Endodermal cell (in vitro differentiated cells): ENCODE measurements at places on chromosomes 16 and 17.

DNA sequence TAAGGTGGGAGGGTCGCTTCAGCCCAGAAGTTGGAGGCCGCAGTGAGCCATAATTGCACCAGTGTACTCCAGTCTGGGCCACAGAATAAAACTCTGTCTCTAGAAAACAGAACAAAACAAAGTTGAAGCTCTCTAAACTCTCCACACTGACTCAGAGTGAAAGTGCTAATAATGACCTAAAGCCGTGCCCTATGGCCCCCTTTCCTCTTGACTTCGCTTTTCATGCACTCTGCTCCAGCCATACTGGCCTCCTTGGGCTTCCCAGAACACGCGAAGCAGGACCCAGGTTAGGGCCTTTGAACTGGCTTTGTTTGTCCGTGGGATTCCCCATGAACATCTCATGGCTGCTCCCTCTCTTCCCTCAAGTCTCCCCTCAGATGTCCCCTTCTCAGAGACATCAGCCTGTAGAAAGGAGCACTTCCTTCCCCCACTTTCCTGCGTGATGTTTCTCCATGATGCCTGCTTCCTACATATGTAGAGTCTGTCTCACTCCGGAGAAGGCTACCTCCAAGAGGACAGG is 18.6 kb upstream of the SPN start:
- no peak for DNase-seq

GRCh38 chr16:87723226-87723623 is 42.6 kb downstream of the KLHDC4 start:
- no peak for DNase-seq

DNA sequence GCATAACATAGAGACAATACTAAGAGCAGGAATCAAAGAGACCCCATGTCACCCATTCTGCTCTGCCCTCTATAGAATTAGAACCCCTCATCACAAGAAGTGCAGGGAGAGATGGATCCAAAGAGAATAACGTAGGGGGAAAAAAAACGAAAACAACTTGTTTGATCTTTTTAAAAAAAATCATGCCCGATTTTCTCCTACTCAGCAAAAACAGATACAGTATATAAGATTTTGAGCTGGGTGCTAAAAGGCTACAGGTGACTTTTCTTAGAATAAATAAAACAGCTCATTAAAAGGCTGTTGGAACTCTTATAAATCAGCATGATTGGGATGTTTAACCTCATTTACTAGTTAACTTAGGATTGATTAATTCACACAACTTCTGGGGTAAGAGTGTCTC is 17.4 kb downstream of the UBN1 start:
- DNase-seq: no peak

DNA sequence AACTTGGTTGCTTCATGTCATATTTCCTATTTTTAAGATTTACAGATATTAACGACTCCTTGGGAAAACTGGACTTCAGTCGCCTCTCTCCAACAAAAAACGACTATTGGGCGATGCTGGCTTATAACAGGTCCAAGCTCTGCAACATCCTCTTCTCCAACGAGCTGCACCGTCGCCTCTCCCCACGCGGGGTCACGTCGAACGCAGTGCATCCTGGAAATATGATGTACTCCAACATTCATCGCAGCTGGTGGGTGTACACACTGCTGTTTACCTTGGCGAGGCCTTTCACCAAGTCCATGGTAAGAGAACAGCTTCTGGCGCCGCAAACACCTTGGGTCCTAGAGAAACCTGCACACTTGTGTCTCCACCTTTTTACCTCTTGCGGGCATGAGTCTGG is 333.0 kb downstream of the WWOX start:
- no peak for DNase-seq

- DNase-seq: no peak
These were observed 5.3 kb downstream of the KRT28 start for GRCh38 chr17:40794466-40794865.

DNA sequence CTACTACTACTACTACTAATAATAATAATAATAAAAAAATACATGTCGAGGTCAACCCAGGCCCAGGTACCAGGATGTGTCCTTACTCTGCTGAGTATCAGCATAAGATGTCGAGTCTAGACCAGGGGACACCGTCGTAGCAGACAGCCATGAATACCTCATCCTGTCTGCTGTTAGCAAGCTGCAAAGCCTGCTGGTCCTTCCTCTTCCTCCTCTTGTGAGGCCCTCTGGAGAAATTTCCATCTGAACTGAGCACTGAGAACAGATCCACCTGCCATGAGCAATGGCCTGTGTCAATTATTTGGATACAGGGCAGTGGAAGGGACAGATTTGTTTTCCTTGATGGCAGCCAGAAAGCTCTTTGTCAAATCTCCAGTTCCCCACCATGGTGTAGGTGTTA is 168.5 kb downstream of the XYLT1 start:
- DNase-seq: no peak

DNA sequence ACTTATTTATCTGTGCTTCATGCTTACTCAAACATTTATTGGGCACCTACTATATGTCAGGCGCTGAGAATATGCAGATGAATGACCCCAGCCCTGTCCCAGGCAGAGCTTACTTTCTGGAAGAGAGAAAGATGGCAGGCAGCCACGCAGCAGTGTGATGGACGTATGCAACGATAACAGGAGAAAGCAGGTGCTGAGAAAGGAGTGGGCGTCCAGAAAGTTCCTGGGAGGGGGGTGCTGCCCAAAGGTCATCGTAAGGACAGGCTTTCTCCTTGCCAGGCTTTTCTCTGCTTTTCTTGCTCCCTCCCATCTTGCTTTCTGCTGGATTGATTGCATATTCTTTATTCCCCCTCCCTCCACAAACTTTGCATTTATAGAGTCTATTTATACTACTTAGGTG is 124.5 kb downstream of the GAS7 start:
- DNase-seq: no peak

- no peak for DNase-seq
These were observed 20.5 kb downstream of the FOXL1 start for GRCh38 chr16:86598607-86599565.

- no peak for DNase-seq
These were observed 13.7 kb upstream of the NFATC3 start for GRCh38 chr16:68071518-68071901.

GRCh38 chr17:62627219-62627903 is at the start of gene MRC2:
Gene MRC2, plus strand, starts transcription at chr17:62627670. Its CDS starts 133 bp downstream, at chr17:62627803.
- DNase-seq: peak; percentile 96

DNA sequence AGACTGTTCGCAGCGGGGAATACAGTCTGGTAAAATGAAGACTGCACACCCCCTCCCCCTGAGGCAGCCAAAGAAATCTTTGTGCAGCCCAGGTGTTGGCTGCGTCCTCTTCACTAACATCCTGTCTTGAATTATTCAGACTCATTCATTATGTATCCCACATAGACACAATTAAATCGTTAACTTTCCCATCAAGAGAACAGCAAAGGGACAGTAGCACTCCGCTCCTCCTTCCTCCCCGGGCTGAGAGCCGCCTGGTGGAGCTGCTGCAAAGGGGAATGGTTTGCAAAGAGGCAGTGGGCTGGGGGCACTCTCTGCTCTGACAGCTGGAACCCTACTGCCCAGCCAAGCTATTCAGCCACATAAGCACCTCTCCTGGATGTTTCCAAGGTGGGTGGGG is 290.0 kb upstream of the SOX9 start:
- peak; percentile 89 for DNase-seq

- no peak for DNase-seq
These were observed 26.6 kb upstream of the GSE1 start for GRCh38 chr16:85586380-85587104.

DNA sequence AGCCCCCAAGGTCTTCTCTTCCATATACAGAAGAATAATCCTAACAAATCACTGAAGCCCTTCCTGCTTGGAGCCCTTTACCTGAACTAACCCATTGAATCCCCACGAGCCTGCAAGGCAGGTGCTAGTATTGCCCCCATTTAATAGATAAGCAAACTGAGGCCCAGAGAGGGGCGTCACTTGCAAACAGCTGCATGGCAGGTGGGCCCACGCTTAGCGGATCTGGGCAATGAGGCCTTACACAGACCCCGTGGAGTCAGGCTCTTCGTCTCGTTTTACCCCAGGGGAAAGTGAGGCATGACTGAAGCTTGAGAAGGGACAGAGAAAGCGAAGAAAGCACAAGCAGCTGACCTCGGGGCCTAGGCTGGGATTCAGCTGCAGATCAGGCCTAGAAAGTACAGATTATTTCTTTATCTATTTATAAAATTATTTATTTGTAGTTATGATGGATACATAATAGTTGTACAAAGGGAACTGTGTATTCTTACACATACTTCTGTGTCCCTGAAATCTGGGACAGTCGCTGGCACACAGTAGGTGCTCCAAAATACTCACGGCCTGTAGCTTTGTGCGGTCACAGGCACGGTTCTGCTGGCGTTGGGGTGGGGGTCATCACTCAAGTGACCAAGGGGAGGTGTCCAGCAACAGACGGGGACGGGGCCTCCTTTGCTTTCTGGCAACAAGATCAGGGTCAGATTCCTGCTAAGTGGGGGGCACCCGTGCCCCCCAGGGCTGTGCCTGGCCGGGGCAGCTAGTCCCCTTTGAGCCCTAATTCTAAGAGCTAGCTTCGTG is 223.2 kb upstream of the GSE1 start:
- no peak for DNase-seq

DNA sequence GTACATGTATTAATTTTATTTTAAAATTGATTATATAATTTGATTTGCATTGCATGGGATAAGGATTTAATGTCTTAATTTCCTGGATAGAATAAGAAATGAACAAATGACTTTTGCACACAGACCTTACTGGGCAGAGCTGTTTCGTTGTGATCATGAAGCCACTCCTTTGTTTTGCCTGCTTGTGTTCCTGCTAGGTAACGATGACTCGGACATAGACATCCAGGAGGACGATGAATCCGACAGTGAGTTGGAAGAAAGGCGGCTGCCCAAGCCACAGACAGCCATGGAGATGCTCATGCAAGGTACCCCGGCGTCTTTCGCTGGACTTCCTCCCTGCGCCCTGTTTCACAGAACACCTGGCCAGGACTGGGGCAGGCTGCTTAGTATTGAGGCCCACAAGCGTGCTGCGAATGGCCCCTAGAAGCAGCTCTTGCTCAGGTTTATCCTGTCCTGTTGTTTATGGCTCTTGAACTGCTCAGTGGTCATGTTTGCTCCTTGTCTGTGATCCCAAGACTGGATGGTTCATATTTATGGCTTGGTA is 29.6 kb downstream of the CLUAP1 start:
- no peak for DNase-seq

DNA sequence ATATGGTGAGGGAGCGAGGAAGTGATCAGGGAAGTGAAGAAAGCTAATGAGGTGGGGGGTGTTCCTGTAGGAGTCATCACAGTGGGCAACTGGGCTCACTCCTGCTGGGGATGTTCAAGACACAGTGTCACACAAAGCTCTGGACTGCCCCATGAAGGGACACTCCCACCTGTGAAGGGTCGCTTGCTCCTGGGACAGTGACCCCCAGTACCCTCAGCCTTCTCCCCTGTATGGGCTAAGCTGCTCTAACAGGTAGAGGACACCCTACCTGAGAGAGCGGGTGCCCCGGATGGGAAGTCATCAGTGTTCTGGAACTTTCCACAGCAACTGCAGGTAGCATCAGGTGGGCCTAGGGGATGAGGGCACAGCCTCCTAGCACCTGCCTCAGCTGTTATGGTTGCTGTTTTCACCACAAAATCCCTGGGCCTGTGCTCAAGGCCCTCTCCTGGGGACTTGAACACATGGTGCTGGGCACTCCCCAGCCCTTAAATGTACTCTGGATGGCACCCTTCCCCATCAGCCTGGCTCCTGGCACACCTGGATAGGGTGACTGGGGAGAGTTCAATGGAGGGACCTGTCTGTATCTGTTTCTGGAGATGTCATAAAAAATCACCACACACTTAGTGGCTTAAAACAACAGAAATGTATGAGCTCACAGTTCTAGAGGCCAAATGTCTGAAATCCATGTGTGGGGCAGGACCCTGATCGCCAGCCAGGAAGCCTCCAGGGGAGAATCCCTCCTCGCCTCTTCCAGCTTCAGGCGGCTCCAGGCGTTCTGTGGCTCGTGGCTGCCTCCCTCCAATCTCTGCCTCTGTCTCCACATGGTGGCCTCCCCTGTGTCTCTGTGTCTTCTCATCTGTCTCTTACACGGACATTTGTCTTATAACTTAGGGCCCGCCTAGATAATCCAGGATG is 104.0 kb upstream of the CDH5 start:
- DNase-seq: peak; percentile 30

DNA sequence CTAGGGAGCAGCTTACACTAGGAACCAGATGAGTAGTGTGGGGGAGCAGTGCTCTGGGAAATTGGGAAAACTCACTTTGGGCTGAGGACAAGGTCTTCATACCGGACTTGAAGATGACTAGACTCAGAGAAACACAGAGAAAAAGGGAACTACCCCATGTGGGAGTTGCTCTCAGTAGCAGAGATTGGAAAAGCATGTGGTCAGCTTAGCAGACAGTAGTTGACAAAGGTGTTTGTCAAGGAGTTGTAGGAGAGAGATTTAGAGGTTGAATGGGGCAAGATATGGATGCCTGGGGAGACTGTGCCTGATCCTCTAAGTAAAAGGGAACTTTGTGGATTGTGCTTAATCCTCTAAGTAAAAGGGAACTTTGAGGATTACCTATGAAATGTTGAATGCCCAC is 194.5 kb upstream of the COX10 start:
- DNase-seq: peak; percentile 63

DNA sequence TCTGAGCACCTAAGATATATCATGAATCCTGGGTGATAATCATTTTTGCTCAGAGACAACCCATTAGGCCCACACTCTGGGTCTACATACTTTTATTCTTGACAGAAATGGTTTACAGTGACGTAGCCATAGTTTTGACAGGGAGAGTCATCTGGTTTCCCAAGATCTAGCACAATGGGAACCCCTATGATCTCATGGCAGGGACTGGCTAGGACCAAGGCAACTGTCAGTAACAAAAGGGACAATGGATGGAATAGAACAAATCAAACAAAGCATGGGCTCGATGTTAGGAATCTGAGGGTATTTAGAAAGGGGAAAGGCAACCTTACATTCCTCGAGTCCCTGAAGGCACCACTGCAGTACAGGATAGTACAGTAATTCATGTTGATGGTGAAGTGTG is 20.5 kb downstream of the CFAP97D1 start:
- DNase-seq: no peak

- no peak for DNase-seq
These were observed 87.8 kb downstream of the SPAG9 start for GRCh38 chr17:51032850-51033249.

- DNase-seq: peak; percentile 43
These were observed 85.5 kb upstream of the HNF1B start for GRCh38 chr17:37830151-37830993.

DNA sequence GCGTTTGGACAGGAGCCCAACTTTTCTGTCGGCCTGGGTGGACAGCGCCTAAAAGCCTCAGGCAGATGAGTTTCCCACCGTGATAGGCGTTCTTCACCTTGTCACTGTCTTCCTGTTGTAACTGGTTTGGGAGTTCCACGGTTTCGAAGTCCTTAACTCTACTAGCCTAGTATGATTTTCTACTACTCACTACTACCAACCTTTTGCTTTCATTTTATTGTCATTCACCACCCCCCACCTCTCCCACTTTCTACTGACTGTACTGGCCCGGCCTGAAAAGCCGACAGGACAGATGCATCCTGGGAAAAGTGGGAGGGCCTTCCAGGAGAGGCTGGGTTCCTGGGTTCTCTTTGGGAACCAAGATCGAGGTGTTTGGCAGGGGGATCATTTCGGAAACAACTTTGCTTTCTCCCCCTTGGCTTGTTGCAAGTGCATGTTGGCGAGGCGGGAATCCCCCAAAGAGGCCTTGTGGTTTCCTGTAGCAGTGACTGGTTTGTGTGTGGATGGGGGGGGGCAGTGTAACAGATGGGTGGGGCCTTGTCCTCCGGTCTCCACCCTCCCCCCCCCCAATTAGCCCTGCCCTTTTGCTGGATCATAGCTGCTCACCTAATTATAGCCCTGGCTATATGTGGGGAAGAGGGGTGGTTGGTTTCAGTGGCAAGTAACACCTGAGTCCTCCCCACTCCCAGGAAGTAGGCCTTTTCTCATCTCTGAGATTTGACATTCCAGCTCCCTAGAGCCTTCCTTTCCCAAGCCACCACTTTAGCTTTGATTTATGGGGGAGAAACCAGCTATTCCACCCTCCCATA is 1.4 kb downstream of the EIF5A start:
- DNase-seq: peak; percentile 94
